ENCODE measurements at places on chromosomes 3 and 15. TPM values are rescaled to one million over a fixed set of nuclear protein-coding genes. Genes with fewer than 3 reads are reported as not detected.

The C3orf22 gene
- total RNA-seq: not detected

The GRK7 gene
- total RNA-seq: not detected

The MAPKBP1 gene
- total RNA-seq: 16.1 TPM

The GOLGA8S gene
- total RNA-seq: 0.48 TPM

The GOLGA8M gene
- total RNA-seq: 2.6 TPM

The P2RY14 gene
- total RNA-seq: 4.3 TPM

The ZNF501 gene
- total RNA-seq: 3.9 TPM

The IQCB1 gene
- 8.2 TPM for total RNA-seq

The RHCG gene
- 0.54 TPM for total RNA-seq

The WDR5B gene
- 1.8 TPM for total RNA-seq

The MUC20 gene
- total RNA-seq: 0.21 TPM

The ACOX2 gene
- total RNA-seq: 31.1 TPM

The CHRNA7 gene
- total RNA-seq: 2.1 TPM

The HTR3E gene
- total RNA-seq: not detected

The GABRA5 gene
- total RNA-seq: not detected

The RETNLB gene
- total RNA-seq: not detected

The CILP gene
- total RNA-seq: 58.5 TPM

The ARIH1 gene
- 192 TPM for total RNA-seq

The MESP2 gene
- 0.64 TPM for total RNA-seq

The NTRK3 gene
- 2.0 TPM for total RNA-seq

The AMIGO3 gene
- 1.4 TPM for total RNA-seq

The SYNM gene
- 262 TPM for total RNA-seq

The PCSK6 gene
- total RNA-seq: 26.7 TPM

The CDC25A gene
- 1.00 TPM for total RNA-seq

The SAMMSON gene
- not detected for total RNA-seq

The RASGRF1 gene
- total RNA-seq: 0.25 TPM

The CCR9 gene
- not detected for total RNA-seq

The SPTBN5 gene
- total RNA-seq: 2.9 TPM

The FBXW12 gene
- total RNA-seq: not detected

The SLC2A2 gene
- total RNA-seq: not detected

The USP50 gene
- 2.2 TPM for total RNA-seq

The LTF gene
- total RNA-seq: 2.5 TPM

The EPHA3 gene
- 5.6 TPM for total RNA-seq

The PSTPIP1 gene
- 10.0 TPM for total RNA-seq

The PIK3CB gene
- total RNA-seq: 38.1 TPM

The LIPH gene
- 0.09 TPM for total RNA-seq

The SLC28A1 gene
- total RNA-seq: 0.32 TPM

The CYP1A1 gene
- 0.26 TPM for total RNA-seq

The TGM5 gene
- not detected for total RNA-seq

The C3orf49 gene
- not detected for total RNA-seq

The SEMA3G gene
- total RNA-seq: 26.2 TPM

The SOX14 gene
- total RNA-seq: not detected

The NR1I2 gene
- 0.23 TPM for total RNA-seq

The ACKR4 gene
- 0.69 TPM for total RNA-seq

Data from heart left ventricle (tissue), 16 donors.